Stimulated activated naive CD4-positive, alpha-beta T cell treated with Interleukin-2 at 50 U/mL for 16 hours (primary cell): ENCODE measurements at places on chromosomes 3 and 15.

DNA sequence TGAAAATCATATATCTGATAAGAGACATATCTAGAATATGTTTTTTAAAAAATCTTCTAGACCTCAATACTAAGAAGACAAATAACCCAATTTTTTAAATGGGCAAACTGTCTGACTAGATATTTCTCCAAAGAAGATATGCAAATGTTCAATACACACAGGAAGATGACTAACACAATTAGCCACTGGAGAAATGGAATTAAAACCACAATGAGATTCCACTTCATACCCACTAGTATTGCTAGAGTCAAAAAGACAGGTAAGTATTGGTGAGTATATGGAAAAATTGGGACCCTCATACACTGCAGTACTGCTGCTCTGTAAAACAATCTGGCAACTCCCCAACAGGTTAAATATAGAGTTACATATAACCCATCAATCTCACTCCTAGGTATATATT, 33.1 kb upstream of the TOPAZ1 start:
- DNase-seq = no peak

DNA sequence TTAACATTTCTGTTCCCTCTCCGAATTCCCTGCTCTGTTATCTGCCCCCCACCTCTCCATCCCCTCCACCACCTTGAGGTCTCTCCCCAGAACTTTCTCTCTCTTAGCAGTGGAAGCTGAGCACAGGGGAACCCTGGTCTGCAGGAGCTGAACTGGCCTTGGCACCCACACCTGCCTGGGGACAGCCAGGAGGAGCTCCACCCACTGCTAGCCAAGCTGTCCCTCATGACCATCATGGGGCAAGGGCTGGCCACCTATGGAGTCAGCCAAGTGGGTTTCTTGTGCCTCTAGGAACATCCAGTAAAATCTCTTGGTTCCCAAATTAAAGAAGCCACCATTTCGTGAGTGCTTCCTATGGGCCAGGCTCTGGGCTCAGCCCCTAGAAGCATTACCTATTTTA, 276.4 kb upstream of the TLE3 start:
- DNase-seq = no peak

- peak; percentile 66 for DNase-seq
Measured at GRCh38 chr15:65862682-65863081, 6.6 kb upstream of the RAB11A start.

DNA sequence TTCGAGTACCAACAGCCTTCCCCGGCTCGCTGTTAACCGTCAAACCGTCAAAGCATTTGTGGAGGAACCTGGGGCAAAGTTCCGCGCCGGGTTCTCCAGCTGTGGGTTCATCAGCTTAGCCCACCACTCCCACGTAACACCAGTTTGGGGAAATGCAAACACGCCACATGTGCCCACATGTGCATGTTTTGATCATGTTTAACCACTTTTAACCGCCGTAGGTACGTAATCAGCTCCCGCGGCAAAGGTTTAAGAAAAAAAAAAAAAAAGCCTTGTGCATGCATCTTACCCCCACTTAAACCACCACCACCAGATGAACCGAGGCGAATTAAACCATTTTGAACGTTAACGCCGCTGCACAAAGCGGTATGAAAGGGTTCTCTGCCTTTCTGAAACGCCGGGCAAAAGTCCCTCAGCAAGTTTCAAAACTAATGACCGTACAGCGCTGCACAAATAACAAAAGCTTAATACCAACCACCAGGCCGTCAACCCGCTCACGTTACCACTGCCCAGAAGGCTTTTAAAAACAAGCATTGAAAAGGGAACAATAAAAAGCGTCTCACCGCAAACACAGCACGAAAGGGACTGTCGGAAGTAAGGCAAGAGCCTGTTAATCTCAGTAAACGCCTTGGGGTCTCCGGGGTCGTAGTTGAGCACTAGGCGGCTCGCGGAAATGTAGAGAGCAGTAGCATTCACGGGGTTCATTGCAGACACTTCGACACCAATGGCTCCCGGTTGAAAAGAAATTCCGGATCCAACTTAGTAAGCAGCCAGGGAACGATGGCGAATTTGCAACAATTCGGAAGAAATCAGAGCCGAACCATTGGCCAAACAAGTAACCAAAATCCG, 1.5 kb downstream of the MSL2 start:
- peak; percentile 80 for DNase-seq

DNA sequence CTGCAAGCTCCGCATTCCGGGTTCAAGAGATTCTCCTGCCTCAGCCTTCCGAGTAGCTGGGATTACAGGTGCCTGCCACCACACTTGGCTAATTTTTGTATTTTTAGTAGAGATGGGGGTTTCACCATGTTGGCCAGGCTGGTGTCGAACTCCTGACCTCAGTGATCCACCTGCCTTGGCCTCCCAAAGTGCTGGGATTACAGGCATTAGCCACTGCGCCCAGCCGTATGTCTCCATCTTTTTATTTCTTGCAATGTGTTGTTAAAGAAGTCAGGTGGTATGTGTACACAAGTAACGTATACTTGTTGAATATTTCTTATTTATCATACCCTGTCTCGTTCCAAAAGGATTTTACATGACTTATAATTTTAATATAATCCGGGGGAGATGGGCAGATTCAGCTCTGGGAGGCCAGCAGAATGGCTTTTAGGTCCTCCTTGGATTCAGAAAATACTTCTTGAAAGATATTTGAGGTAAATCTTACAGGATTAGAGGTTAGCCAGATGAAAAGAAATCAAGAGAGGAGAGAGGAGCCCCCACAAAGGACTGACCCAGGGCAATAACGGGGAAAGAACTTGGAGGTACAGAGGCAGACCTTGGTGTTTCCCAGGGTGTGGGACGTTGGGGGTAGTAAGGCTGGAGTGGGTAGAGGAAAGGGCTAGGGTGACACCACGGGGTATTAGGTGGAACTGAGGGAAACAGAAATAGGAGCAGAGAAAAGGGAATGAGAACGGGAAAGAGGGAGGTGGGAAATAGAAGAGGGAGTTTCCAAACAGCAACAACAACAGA, 27.2 kb upstream of the MUC20 start:
- no peak for DNase-seq

GRCh38 chr3:135803028-135803692, 162.4 kb upstream of the PPP2R3A start:
- no peak for DNase-seq
